ENCODE measurements at places on chromosomes 6 and 20.
A peak's percentile ranks its signal among the peaks of the same experiment; 100 is the strongest.

DNA sequence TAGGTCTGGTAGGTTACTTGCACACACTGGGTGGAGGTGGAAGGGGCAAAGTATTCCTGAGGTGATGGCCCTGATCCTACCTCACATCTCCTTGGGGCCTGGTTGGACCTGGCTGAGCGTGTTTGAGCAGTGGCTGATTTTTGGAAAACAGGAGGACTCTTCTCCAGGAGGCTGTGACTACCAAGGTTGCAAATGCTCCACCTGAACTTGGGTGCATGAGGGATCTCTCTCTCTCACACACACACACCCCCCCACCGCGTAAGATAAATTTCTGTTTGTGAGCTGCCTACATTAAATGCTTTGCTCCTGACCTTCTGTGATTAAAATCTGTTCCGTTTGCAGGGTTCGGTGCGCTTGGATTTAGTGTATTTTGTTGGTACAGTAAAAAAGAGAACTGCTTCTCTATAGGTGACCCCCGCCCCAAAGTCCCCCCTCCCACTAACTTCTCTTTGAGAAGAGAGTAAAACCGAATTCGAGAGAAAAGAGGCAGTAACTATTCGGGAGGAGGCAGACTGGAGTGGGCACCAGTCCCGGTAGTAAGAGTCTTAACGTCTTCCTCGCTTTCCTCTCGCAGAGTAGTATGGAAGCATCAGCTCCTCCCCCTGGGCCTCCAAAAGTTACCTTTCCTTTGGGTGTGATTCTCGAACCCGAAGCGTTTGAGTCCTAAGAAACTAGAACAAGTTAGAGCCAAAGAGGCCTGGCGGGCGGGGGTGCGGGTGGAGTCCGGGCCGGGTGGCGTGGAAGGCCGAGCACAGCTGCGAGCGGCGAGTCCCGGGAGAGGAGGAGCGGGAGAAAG lies 585 bp upstream of the DSE start:
- no peak for DNase-seq

DNA sequence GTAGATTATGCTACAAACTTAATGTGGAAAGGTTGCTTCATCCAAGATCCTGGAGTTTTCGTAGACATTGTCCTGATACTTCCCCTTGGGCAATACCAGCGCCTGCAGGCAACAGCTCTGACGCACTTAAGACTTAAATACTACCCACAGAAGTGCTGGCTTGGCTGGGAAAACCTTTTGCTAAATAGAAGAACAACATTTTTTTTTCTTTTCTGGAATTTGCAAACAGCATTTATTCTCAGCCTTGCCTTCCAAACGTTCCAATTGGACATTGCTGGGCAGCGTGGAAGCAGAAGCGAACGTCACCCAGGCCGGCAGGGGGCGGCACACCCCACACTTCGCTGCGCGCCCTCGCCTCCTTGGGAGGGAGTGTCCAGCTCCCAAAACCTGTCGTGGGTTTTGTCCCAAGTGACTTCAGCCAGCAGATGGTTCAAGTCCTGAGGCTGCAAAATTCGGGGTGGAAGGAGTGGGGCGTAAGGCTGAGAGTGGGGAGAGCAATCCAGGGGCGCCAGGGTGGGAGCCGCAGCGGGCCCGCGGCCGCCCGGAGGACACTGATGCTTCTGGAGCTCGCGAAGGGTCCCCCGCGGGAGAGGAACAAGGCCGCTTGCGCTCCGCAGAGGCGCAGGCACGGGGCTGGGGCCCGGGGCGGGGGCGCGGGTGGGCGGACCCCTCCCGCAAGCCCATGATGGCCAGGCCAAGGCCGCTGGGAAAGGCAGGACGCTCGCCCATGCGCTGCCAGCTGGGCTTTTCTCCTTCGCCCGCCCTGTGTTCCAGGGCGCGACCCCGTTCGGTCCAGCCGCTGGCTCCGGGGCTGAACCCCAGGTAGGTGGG lies 60.8 kb upstream of the MAP3K4 start:
- DNase-seq: peak; percentile 40

DNA sequence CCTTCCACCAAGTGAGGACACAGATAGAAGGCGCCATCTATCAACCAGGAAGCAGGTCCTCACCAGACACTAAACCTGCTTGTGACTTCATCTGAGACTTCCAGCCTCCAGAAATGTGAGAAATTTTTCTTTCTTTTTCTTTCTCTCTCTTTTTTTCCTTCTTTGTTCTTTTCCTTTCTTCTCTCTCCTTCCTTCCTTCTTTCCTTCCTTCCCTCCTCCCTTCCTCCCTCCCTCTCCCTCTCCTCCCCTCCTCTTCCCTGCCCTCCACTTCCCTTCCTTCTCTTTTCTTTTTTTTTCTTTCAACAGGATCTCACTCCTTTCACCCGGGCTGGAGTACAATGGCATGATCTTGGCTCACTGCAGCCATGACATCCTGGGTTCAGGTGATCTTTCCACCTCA lies 37.4 kb upstream of the MCUR1 start:
- DNase-seq: no peak

DNA sequence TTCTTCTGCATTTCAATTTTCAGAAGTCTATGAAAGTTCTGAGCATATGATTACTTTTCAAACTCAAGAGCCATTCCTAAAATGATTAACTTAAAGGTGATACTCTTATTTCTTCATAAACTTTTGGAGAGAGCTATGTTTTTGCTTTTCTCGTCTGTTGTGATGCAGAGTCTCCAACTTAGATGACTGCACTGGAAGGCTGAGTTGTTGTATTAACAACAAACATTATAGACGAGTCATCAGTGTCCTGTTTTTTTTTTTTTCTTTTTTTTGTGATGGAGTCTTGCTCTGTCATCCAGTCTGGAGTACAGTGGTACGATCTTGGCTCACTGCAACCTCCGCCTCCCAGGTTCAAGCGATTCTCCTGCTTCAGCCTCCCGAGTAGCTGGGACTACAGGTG lies 101.9 kb downstream of the CD109 start:
- DNase-seq: no peak

DNA sequence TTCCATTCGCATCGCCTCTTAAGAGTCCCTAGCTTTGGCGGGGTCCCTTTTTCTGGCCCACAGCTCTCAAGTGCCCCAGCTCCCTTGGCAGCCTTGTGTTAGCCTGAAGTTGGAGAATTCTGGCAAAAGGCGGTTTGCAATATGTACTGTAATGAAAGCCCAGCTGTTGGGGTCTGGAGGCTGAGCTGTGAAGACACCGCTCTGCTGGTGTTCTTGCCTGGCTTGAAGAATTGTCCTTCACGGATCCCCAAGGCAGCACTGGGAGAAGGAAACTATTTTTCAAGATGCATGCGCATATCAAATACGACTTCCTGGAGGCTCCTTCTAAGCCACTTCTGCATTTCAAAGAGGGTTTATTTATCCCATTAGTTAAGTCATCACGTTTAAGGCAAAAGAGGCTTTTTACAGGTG lies 21.4 kb upstream of the CITED2 start:
- DNase-seq: no peak

DNA sequence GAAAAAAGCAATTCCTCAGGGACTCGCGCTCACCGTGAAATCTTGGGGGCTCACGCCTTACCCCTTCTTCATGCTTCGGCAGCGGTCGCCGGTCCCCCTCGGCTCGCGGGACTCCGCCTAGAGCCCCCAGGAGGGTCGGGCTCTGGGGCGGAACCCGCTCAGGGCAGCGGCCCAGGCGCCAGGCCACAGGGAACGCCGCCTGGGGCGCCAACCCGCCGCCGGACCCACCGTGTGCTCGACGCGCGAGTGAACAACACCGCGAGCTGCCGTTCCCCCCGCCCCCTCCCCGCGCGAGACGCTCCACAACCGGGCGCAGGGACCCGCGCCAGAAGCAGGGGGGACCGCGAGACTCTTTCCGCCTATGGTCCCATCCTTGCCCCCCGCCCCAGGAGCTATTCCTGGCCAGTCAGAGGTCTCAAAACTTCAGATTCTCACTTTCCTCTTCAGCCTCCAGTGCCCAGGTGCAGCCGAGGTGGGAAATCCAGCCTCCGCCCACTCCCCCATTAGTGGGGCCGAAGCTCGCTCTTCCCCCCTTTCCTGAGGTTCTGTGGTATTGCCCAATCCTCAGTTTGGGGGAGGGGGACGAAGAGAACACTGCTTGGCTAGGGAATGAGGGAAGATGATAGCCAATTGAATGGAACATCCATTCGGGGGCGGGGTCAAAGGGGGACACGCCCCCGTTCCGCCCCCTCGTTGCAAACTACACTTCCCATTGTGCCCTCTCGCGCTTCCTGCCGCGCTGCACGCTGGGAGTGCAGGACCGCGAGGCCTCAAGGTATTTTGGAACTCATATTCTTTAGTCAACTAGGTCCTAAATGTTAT lies at the start of gene WASF1:
Gene WASF1, minus strand, starts transcription at position 265 of the 822 bp plus-strand sequence. CDS start 52,069 bp downstream, outside the sequence.
- peak; percentile 91 for DNase-seq

DNA sequence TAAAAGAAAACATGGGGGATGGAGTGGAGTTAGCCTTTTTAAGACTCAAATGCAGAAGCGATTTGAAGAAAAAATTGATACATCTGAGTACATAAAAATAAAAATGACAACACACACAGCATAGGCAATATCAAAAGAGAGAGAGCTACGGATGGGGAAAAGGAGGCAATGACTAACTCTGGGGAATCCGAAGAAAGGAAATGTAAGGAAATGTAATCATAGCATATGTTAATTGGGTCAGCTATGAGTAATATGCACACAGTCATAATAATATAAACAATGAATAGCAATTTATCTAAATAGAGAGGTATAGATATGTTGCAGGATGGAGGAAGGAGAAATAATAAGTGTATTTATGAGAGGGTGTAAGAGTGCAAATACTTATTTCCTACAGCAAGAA lies 83.4 kb downstream of the NOL4L start:
- DNase-seq: no peak

DNA sequence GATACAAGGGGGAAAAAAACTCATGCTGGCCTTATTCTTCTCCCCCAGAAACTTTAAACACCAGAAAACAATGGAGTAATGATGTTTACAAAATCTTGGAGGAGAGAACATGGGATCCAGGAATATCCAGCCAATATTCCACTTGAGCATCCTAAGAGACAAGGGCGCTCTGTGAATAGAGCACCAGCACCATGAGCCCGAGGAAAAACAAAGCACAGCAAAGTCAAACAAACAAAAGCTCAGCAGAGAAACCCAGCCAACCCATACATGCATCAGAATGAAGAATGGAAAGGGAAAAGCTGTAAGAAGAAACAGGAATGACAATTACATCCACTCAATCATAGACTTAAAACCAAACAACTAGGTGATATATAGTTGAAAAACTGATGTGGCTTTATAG lies 4.6 kb upstream of the NAA20 start:
- no peak for DNase-seq

GRCh38 chr6:21099338-21100314 lies 493.9 kb upstream of the SOX4 start:
- DNase-seq: no peak

GRCh38 chr6:71619836-71620235 lies 266.5 kb upstream of the RIMS1 start:
- DNase-seq: no peak

GRCh38 chr6:12348530-12349511 lies 58.7 kb downstream of the EDN1 start:
- DNase-seq: no peak

GRCh38 chr20:57474816-57475215 lies 50.1 kb downstream of the CTCFL start:
- no peak for DNase-seq

DNA sequence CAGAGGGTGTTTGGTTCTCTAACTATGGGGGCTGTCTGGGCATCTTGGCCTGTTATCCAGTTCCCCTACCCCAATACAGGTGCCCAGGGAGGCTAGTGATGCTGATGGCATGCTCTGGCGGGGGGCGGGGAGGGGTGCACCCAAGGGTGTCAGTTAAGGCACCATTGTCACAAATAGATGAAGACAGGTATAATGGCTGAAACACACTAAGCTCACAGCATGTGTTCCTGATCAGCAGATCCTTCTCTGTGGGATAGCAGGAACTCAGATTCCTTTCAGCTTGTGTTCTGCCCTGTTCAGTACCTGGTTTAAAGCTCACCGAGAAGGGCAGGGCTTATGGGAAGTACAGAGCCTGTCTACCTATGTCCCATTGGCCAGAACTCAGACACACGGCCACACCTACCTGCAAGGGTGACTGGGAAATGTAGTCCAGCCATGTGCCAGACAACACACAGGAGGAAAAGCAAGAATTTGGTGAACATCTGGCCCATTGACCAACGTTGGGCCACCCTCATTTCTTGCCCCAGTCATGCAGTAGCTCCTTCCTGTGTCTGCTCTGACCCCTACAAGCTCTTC lies 3.4 kb upstream of the RSPO4 start:
- DNase-seq: no peak

DNA sequence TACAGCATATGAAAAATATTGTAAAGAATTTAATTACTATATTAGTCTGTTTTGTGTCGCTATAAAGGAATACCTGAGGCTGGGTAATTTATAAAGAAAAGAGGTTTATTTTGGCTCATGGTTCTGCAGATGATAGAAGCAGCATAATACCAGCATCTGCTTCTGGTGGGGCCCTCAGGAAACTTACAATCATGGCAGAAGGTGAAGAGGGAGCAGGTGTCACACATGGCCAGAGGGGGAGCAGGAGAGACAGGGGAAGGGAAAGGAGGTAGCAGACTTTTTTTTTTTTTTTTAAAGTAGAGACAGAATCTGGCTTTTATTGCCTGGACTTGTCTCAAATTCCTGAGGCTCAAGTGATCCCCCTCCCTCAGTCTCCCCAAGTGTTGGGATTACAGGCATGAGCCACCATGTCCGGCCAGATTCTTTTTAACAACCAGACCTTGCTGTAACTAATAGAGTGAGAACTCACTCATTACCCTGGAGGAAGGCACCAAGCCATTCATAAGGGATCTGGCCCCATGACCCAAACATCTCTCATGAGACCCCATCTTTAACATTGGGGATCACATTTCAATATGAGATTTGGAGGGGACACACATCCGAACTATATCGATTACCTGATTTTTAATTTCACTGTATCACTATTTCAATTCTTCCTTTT lies 64.6 kb downstream of the MAN1A1 start:
- no peak for DNase-seq
